SK-N-MC (cell line): ENCODE measurements at places on chromosomes 3 and 15.

GRCh38 chr3:172030181-172030580, 9.2 kb upstream of the FNDC3B start:
- no peak for DNase-seq

GRCh38 chr3:12439161-12439940, 44.9 kb upstream of the TSEN2 start:
- no peak for DNase-seq

DNA sequence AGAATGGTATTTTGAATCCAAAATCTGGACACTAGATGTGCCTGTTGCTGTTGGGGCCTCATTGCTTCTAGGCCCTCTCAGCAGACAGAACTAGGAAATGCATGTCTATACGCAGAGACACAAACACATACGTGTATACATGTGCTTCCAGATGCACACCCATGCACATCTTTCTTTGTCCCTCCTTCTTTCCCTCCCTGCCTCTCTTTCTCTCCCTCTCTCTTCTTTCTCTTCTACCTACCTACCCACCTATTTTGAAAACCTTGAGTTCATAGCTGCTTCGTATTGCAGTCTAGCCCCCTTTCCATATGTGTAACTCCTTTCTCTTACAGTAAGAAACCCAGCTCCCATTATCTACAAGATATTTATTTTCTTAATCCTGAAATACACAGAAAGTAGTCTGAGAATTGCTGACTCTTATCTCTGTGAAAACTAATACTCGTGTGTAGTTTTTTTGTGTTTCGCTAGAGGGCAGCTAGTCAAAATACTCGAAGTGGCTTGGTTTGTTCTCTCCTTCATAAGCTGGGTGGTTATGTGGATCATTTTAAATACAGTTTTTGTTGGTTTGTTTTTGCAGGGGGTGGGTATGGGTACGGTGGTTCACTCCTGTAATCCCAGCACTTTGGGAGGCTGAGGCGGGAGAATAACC, 18.5 kb downstream of the RPL32 start:
- DNase-seq: no peak

DNA sequence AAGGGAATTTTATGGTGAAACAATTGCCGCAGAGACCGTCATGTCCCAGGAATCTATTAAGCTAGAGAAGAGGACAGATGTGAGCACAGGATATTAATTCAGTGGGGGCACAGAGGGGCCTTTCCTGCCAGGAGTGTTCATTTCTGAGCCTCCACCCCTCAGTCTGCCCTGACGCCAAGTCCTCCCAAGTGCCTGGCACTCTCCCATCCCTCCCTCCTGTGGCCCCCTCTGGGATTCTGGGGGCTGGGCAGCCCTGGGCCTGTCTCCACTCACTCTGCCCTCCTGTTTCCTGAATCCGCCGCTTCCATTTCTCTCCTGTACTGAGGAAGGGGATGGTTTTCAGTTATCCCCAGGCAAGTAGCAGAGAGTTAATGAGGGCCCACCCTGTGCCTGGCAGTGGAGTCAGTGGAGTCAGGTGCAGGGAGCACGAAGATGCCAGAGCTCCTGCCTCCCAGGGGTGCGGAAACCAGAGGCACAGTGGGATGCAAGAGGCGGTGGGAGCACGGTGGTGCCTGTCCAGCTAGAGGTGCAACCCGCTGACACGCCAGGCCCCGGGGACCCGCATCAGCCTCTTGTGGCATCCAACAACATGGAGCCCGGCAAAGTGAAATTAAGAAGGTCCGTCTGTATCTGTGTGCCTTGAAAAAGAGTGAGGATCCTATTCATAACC, 212.5 kb downstream of the XXYLT1 start:
- no peak for DNase-seq

DNA sequence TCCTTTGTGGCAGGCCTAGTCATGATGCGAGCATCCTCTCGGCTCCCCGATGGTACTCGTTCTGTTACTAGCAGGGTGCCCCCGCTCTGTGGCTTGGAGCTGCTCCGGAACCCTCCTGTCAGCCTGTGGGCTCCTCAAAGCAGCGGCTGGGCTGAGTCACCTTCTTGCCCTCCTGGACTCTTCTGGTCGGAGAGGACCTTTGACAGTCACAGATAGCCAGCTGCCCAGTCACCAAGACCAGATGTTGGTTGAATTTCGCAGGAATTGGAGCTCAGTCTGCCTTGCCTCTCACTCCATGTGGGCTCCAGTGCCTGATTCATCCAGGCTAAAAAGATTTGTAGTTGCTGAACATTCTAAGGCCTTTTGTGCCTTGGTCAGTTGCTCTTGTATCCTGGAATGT, 94.5 kb downstream of the CHCHD6 start:
- DNase-seq: no peak

DNA sequence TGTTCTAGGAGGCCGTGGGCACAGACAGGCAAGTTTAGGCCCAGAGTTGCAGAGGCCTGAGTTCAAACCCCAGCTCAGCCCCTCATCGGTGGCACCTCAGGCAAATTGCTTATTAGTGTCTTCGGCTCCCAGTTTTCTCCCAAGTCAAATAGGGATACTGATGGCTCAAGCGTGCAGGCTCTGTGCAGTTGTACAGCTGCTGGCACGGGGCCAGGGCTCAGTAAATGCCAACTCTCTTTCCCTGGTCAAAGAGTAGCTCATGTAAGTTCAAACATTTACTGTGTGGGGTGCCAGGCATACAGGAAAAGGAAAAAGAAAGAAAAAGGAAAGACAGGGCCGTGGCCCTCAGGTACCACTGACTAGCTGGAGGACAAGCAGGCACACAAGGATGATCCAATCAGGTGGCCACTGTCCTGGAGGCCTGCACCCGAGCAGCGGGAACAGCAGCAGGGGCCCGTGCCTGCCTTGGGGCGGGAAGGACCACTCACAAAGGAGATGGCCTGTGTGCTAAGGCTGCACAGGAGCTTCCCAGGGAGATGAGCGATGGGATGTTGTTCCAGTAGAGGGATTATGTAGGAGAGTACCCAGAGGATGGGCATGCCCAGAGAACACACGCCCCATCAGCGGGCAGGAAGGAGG, 70.8 kb downstream of the TBC1D2B start:
- no peak for DNase-seq

- DNase-seq: no peak
Measured at GRCh38 chr3:15635121-15635661, 33.6 kb downstream of the BTD start.

GRCh38 chr15:67407786-67408185, 113.1 kb upstream of the C15orf61 start:
- DNase-seq: no peak

DNA sequence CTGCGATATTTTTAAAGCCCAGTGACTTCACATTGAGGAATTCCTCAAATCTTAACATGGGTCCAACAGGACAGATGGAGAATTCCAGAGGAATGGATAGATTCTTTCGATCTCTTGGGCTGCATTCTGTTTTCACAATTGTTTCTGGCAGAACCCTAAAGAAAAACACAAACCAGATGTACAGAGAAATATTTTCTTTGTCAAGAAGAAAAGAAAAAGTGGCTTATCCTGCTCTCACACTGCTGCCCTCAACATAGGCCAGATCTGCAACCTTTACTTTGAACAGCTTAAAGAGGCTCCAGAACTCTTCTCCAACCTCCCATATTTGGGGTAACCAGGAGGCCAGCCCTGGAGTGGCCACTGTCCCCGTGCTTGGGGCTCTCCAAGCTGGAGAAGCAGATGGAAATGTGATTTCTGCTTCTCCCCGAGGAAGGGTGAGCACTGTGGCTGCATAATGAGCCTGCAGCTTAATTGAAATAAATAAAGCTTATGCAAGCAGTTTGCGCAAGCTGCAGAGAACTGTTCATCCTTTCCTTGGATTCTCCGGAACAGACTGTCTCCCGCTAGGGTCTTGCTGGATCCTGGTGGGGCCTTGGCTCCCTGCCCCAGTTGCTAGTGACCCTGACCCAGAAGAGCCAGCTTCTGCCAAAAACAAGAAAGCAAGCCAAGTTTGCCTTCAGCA, 453.2 kb upstream of the PROK2 start:
- DNase-seq: no peak

- no peak for DNase-seq
Measured at GRCh38 chr15:38539008-38539343, 25.6 kb downstream of the RASGRP1 start.

DNA sequence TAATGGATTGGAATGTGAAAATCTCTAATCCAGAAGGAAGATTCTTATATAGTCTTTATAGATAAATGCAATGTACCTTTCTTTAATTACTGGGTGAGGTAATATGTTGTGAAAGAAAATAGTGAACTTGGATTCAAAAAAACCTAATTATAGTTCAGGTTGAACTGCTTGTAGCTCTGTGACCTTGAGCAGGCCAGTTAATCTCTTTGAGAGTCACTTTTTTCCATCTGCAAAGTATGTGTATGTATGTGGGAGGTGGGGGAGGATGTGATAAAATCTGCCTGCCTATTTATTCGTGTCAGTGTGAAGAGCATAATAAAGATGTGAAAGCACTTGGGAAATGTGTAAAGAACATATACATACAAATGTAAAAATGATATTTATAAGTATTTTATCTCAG, 34.4 kb downstream of the GLCE start:
- no peak for DNase-seq

DNA sequence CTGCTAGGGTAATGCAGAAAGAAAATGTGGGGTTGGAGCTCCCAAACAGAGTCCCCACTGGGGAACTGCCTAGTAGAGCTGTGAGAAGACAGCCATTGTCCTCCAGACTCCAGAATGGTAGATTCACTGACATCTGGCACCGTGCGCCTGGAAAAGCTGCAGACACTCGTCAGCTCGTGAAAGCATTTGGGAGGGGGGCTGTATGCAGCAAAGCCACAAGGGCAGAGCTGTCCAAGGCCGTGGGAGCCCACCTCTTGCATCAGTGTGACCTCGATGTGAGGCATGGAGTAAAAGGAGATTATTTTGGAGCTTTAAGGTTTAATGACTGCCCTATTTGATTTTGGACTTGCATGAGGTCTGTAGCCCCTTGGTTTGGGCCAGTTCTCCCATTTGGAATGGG, 242.9 kb downstream of the VGLL3 start:
- no peak for DNase-seq

DNA sequence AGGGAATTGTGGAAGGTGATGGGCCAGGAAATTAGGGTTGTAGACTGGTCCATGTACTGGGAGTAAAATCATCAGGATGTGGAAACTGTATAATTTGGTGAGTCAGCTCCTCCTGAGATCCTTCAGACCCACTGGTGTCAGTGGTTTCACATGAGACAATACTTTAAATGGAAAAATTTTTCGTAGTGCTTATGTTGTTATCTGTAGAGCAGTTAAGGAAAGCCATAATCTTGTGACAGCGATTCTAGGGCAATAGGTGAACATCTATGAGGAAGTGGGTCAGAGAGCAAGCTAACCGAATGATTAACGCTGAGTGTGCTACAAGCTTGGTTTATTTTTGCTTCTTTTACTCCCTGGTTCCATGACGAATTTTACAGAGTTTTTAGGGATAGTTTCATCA, 200.6 kb downstream of the CADM2 start:
- no peak for DNase-seq

GRCh38 chr3:118754406-118755252, 280.0 kb downstream of the IGSF11 start:
- no peak for DNase-seq

DNA sequence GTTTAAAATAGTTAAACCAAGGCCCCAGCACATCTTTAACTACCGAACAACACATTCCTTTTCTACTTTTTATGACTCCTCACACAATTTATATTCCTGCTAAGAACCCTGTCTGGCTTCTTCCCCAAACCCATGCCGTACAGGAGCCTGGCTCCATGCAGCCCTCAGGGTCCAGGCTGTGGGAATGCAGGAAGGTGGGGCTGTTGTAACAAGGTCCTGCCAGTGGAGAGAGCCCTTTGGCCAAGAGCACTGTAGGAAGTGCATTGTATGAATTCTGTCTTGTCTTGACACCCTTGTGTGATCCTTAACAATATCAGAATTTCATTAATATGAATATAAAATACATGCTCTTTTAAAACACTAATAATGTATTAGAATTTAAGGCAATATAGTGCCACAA, 563.8 kb downstream of the TBL1XR1 start:
- no peak for DNase-seq

DNA sequence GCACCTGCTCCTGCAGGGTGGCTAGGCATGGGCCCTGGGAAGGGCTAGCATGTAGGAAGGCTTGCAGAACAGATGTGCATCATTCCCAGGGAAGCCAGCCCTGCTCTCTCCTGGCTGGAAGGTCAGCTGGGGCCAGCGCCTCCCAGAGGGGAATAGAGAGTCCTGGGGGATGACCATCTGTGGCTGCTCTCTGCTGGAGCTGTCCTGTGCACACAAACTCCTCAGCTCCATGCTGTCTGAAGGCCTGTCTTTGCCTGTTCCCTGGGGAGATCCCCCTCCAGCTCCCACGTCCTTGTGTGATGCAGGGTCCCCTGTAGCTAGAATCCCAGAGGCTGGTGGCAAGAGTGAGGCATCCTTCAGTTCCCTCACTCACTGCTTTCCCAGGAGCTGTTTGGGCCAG, 19.3 kb downstream of the IL16 start:
- DNase-seq: no peak

GRCh38 chr3:168876346-168877035, 780.8 kb upstream of the GOLIM4 start:
- DNase-seq: no peak

- no peak for DNase-seq
Measured at GRCh38 chr15:33243393-33243792, 48.9 kb upstream of the FMN1 start.

GRCh38 chr3:24401811-24402185, 92.9 kb downstream of the THRB start:
- DNase-seq: no peak

GRCh38 chr15:68658641-68659358, 80.0 kb downstream of the CORO2B start:
- no peak for DNase-seq

- DNase-seq: no peak
Measured at GRCh38 chr3:11825301-11825700, 21.4 kb downstream of the TAMM41 start.

DNA sequence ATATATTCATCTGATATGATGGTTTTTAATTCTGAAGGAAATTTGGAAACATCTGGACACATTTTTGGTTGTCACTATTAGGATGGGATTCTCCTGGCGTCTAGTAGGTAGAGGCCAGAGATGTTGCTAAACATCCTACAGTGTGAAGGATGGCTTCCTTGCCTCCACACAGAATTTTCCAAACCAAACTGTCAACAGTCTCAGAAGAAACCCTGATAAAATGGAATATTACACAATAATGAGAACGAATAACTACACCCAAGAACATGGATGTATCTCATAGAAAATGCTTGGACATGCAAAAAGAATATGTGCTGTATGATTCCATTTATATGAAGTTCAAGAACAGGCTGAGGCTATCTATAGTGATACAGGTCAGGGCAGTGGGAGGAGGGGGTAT, 79.8 kb upstream of the PSMD6 start:
- DNase-seq: no peak
